ENCODE measurements at places on chromosomes 2 and 18.

DNA sequence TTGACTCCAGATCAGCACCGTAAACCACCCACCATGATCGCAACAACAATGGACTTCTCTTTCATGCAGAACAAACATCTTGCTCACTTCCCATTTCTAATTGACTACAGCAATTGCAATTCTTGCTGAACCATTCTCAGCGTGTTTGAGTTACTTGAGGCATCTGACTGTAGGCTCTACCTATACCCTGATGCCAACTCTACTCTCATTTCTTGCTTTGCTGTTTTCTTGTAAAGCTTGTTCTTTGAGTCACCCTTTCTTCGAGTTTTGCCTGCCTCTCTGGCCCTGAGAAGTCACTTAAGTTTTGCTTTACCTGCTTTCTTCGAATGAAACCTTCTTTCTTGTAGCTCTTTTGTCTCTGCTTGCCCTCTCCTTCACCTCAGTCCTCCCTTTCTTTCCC lies 160.5 kb upstream of the RND3 start:
- DNase-seq, result no peak

DNA sequence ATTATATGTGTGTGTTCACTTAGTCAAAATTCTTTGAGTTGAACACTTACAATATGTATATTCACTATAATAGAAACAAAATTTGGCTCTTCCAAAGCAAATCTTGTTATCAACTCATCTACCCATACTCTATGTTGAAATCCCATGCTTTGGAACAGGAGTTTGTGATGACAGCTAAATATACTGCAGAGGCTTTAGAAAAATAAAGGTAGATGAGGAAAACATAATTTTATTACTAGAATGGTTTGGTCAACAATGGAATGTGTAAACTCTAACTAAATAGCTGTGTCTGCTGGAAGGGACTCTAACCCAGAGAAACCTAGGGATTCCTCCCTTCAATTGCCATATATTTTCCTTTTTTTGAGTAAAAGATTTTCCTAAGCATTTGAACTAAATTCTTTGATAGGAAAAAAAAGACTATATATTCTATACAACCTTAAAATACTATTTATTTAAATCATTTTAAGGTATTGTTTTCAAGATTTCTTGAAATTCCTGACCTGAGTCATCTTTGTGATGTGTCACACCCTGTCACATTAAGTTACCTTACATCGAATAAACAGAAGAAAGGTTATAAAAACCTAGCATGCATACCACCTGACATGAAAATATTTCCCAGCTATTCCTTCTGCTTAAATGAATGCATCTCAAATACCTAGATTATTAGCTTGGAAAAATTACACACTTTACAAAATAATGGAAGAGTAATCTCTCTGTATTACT lies 175.5 kb downstream of the OTX1 start:
- no peak for DNase-seq

DNA sequence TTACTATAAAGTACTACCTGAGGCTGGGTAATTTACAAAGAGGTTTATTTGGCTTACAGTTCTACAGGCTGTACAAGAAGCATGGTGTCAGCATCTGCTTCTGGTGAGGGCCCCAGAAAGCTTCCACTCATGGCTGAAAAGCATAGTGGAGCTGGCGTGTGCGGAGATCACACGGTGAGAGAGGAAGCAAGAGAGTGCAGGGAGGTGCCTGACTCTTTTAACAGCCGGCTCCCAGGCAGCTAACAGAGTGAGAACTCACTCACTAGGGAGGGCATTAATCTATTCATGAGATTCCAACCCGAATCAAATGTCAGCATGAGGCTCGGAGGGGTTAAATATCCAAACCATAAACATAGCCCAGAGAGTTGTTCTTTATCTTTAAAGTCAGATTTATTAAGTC lies 117.3 kb downstream of the LDLRAD4 start:
- no peak for DNase-seq

GRCh38 chr2:121755237-121756111 lies at the start of gene TSN:
Gene TSN, plus strand, starts transcription at chr2:121755651. Its CDS starts 129 bp downstream, at chr2:121755780.
- peak; percentile 98 for DNase-seq

- DNase-seq, result no peak
These were observed 276.5 kb upstream of the NRP2 start for GRCh38 chr2:205405752-205406151.

GRCh38 chr2:228786901-228787300 lies 484.2 kb downstream of the PID1 start:
- no peak for DNase-seq

DNA sequence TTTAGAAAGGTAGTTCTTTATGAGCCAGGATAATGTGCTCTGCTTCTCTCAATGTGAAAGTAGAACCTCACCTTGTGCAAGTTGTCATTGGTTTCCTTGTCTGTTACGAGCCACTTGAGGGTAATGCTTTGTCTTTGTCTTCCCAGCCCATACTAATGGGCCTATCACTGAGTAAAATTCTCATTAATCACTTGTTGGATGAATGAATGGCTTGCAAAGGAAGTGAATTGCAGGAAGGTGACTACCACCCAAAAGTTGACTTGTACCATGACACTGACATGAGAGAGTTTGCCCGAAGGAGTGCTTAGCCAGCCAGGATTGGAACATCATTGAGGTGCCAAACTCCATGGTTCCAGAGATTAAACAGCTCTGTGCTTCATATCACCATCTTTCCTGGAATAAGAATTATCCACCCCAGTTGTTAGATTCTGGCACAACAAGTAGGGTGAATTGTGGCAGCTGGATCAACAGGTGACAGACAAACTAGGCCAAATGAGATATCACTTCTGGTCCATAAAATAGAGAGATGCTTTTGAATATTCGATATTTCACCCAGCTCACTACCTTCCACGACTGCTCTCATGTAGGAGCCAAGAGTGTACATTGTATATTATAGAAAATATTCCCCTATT lies 20.5 kb upstream of the CD28 start:
- DNase-seq, result no peak

DNA sequence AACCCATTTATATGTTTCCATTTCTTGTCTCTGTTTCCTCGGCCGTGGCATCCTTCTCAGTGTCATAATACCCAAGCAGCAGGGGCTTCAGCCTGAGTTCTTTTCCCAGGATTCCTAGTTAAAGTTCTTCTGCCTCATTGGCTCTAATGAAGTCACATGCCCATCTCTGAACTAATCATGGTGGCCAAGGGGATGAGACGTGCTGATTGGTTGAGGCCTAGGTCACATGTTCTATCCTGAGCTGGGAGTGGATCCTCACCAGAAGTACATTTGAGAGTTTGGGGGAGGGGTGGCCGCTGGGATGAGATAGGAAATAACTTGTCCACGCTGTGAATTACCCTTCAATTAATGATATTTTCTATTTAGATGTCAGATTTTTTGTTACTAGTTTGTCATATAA lies 3.8 kb upstream of the UGT1A5 start:
- no peak for DNase-seq

- DNase-seq, result peak; percentile 23
These were observed 283.3 kb upstream of the VWC2L start for GRCh38 chr2:214127571-214127970.

DNA sequence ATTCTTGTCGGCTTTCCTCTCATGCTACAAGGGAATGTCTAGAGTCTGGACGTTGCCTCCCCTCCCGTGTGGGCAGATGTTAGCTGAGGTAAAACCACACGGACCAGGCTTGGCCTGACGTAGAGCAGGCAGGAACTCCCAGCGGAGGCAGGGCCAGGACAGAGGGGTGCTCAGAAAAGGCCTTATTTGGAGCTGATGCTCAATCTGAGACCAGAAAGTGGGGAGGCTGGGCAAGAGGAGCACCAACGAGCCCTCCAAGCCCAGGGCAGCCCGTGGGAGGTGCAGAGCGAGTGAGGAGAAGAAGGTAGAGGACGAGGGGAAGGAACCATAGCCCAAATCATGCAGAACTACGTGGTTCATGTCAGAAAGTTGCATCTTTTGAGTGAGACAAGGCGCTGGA lies 9.0 kb downstream of the TEX51 start:
- no peak for DNase-seq

DNA sequence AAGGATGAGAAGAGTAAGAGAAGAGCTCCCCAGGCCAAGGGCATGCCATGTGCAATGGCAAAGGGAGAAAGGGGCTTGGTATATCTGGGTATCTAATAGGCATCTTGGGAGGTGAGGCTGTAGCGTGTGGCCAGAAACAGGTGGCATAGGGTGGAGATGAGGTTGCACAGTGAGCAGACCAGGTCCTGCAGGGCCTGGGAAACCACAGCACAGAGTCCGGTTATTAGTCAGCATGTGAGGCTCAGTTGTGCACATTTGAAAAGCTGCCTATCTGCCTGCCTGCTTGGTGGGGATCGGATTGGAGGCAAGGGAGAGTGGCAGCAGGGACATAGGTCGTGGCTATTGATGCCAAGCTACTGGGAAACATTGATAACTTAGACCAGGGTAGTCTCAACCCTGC lies 190.6 kb downstream of the TPGS2 start:
- DNase-seq, result no peak

GRCh38 chr18:45619826-45620201 lies 4.5 kb downstream of the SLC14A2 start:
- no peak for DNase-seq

DNA sequence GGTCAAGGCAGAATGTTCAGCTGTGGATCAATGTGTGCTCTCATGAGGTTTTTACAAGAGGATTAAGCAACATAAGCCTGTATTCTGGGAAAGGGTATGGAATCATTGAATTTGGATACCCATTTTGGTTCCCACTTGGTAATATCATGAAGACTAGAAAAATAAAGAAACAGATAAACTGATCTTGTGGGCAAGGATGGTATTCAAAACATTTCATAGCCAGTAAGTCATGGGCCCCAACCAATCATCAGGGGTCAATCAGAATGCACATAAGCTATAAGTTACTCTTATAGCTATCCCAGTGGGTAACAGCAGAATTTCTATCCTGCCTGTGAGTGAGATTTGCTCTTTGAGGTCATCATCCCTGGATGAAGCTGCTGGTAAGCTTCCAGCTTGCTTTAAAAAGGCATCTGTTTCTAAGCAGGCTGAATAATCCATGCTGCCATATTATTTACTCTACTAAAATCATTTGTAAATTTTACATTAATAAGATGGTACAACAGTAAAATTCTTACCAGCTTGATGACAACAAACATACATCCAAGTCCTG lies 291.2 kb downstream of the RAD51AP2 start:
- no peak for DNase-seq

DNA sequence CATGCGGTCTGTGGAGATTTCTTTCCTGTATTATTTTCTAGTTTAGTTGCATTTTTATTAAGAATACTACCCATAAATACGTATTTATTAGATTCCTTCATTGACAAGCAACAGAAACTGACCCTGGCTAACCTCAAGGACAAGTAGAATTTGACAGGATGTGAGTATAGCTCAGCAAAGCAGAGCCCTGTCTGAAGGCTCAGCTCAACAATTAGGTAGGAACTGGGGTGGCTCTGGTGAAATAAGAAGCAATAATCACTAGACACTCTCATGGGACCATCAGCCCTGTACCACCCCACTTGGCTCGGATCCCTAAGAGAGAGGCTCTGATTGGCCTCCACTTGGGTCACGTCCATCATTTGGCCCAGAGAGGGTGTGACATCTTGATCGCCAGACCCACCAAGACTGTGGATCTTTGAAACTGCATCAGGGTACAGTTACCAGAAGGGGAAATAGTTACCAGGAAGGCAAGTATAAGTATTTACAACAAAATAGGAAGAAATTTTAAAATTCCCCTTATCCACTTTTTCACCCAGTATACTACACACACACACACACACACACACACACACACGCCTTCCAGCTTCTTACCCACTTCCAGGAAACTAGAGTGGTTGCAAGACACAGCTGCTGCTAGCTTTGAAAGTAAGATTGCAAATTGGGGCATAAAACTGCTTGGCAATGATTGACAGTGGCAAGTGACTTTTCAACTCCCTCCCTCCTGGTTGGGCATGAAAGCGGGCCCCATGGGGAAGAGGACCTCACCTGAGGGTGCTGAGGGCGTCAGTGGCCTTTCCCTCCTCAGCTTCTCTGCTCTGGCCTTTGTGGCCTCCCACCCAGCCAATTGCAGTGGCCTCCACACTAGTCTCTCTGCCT lies 41.8 kb downstream of the KCTD18 start:
- no peak for DNase-seq

DNA sequence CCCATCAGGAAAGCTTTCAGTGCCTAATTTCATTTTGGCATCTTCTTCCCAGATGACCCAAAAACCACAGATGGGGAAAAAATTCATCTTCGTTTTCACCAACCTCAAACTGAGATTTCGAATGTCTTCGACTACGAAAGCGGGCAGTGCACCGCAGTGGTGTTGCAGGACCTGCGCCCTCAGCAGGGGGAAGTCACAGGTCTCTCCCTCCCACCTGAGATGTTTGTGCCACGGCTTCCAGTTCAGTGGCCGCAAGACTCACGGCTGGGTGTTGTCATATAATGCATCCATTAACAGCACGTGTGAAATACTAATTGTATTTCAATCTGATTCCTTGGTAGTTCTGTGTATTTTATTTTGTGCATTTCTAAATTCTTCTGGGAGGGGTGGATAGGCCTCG lies 66.2 kb upstream of the SALL3 start:
- DNase-seq, result no peak

GRCh38 chr18:78821396-78821795 lies 158.2 kb upstream of the SALL3 start:
- no peak for DNase-seq

DNA sequence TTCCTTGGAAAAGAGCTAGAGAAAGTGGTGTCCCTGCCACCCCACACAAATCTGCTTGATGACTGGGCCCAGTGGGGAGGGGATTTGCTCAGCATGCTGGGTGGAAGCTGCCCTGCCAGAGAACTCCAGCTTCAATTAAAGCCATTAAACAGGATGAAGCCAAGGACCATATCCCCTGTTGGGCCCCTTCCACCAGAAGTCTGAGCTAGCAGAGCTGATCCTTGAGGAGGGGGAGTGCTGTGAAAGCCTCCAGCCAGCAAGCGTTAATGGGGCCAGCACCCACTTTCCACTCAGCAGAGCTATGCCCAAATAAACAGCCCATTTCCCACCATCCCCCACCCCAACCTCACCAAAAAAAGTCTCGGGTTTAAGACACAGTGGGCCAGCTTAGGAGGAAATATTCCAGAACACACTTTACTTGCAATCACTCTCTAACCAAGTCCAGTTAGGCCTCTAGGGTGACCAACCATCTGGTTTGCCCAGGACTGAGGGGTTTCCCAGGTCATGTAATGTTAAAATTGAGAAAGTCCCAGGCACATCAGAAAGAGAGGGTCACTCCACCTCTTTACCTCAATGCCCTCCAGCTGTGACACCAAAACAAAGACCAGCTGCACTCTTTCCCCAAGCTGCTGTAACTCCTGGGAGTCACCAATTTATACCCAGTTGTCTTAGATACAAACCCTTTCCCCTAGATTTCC lies 132.3 kb downstream of the FOXI3 start:
- no peak for DNase-seq

GRCh38 chr18:62881509-62882016 lies 166.2 kb downstream of the PHLPP1 start:
- peak; percentile 72 for DNase-seq

GRCh38 chr2:85996591-85996990 lies 107.8 kb upstream of the ST3GAL5 start:
- DNase-seq, result no peak
